ENCODE measurements at places on chromosomes 7 and 10.

DNA sequence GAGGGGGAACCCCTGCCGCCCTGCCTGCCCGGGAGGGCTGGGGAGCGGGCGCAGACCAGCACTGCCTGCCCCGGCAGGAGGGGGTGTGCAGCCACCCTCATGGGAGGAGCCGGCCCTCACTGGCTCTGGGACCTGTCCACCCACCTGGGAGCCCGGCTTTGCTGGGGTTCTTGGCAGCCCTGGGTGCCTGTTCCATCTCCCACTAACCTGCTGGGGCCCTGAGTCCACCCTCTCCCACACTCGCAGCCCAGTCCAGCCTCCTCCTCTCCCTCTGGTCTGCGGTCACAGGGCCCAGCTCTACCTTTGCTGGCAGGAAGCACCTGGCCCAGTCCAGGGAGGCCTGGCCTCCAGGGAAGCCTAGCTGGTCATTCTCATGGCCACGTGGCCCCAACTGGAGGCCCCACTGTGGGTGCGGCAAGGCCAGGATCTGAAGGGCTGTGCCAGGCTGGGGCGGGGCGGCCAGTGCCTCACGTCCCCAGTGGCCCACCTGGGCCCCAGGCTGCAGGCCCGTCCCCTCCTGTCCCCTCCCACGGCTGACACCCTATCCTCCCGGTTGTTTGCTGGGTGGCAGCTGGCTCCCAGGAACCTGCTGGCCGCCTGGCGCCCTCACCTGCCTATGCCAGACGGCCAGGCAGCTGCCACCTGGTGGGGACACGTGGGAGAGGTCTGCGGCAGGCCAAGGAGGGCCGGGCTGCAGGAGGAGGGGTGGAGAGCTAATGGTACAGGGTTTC, at the start of gene TMEM184A:
TMEM184A (minus strand) TSS at position 393 of the 731 bp plus-strand sequence. CDS start 721 bp downstream, outside the sequence.
- DNase-seq, result peak; percentile 77

GRCh38 chr10:11379771-11380170, 231.7 kb downstream of the USP6NL start:
- DNase-seq, result no peak

GRCh38 chr10:133378251-133379096, 588 bp upstream of the PAOX start:
- peak; percentile 52 for DNase-seq

- peak; percentile 56 for DNase-seq
Observed at GRCh38 chr10:63206997-63207811, 74.1 kb downstream of the NRBF2 start.

GRCh38 chr7:115914951-115915350, 115.6 kb downstream of the TFEC start:
- DNase-seq, result no peak

DNA sequence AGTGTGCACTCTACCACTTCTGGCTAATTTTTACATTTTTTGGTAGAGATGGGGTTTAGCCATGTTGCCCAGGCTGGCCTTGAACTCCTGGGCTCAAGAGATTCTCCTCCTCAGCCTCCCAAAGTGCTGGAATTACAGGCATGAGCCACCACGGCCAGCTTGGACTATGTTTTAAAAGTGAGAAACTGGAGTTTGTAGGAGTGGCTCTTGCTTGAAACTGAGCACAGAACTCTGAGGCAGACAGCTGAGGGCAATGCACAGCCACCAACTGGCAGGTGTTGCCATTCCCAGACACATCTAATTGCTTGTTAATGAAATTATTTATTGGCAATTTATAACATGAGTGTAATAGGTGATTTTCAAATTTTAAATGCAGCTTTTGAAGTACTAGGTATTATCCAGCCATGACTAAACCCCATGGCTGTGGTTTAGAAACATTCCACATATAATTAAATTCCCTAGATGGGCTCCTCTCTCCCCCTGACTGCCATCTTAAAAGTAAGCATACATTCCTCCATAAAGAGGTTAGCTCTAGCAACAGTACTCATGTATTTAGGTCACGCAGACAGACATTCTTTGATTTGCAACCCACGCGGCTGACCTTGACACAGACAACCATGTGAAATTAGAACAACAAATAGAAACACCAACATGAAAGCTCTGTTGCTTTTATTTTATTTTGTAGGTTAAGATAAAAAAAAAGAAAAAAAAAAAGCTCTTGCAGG, 19.8 kb downstream of the PANK1 start:
- no peak for DNase-seq

DNA sequence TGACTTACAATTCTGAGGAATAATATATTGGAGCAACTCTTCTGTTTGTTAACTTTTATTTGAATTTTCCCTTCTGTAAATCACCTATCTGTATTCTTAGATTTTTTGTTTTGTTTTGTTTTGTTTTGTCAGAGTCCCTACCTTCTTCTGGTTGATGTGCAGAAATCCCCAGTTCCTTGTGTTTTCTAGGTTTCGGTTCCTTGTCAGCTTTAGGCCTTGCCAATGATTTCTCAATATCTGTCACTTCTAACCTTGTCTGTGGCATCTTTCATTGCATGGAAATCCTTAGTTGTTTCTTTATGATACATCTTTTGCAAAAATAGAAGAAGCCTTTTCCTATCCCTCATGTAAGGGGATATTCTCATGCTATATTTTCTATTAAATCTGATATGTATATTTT, 21.7 kb upstream of the ST8SIA6 start:
- DNase-seq, result no peak

DNA sequence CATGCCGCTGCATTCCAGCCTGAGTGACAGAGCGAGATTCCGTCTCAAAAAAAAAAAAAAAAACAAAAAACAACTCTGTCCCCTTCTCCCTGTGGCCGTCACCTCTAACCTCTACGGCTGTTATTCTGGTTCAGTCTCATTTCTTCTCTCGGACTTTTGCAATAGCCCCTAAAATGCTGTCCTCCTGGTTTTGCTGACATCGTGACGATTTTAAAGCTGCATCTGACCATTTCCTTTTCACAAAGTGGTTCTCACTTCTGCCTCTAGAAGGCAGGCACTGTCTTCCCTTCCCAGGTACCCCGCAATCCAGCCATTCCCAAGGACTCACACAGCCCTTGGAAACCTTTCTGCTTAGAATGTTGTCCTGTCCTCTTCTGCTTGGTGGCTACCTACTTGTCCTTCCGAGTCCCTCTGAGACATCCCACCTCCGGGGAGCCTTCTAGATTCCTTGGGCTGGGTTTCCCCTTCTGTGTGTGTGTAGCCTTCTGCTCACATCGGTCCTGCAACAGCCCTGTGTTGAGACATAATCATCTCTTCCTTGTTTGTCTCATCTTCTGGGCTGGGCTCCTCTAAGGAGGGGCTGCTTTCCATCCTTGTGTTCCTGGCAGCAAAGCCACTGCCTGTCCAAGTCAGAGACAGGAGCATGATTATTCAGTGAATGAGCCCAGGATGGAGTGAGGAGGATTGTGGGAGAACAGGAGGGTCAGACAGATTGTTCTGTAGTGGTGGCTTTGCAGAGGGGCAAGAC, 83.1 kb downstream of the GRK5 start:
- no peak for DNase-seq

GRCh38 chr7:77327067-77327931, 88.8 kb downstream of the GSAP start:
- DNase-seq, result no peak

- DNase-seq, result no peak
Observed at GRCh38 chr7:2490181-2490651, 14.0 kb upstream of the GRIFIN start.

- no peak for DNase-seq
Observed at GRCh38 chr7:132066761-132067171, 509.5 kb downstream of the PLXNA4 start.

GRCh38 chr7:26006426-26006825, 145.6 kb upstream of the NFE2L3 start:
- DNase-seq, result no peak

DNA sequence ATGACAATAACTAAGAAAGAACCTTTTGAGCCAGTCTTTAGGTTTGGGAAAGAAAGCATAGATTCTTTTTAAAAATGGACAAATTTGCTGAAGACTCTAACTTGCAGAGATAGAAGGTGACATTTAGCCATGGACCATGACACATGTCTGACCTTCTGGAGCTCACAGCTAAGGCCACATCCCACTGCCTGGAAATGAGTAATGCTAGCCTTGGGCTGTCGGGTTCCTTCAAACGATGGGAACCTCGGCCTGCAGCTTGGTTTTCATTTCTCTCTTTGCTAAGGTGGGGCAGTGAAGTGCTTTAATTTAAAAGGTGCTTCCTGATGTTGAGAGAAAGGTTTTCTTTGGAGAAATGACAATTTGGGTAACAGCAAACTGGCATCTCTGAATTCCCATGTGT, 223.2 kb downstream of the FANK1 start:
- DNase-seq, result no peak

GRCh38 chr7:28955356-28955717, 2.8 kb downstream of the TRIL start:
- DNase-seq, result no peak

- DNase-seq, result no peak
Observed at GRCh38 chr10:52864201-52865106, 91.9 kb upstream of the MBL2 start.

GRCh38 chr7:80563561-80564327, 51.9 kb upstream of the GNAT3 start:
- DNase-seq, result no peak

DNA sequence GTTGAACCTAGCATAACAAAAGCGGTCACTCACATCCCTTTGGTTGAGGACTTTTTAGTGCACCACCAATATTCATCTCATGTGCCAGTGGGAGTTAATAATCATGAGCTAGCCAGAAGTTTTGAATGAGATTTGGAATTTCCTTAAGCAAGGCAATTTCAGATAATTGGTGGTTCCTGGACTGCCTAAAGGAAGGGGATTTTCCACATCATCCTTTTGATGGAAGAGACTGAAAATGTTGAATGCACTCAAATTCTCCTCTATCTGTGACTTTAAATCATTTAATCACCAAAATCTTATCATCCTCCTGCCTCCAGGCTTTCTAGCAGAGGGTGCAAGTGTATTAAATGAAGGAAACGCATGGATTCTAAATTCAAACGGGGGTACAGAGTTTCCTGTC, 260.7 kb downstream of the CCDC3 start:
- DNase-seq, result no peak

DNA sequence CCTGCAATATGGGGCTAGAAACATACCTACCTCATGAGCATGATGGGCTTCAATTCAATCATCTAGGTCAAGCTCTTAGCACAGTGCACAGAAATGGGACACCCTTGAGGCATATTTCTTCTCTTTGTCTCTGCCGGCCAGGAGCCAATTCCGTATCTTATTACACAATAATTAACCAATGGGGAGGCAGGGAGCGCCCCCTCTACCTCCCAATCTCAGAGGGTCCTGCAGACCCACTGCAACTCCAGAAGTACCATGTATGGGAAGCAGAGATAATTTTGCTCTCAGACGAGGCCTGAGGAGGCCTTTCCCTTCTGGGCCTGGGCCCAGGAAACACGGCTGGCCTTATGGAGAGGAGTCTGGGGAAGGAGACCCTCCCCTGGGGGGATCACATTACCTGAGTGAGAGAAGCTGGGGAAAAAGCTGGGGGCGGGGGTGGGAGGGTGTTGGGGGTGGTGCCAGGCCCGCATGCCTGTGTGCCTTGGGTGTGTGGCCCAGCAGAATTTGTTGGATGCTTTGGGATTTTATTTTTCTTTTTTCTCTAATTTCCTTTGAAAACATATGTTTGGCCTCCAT, 155.5 kb downstream of the UBE2H start:
- DNase-seq, result no peak

DNA sequence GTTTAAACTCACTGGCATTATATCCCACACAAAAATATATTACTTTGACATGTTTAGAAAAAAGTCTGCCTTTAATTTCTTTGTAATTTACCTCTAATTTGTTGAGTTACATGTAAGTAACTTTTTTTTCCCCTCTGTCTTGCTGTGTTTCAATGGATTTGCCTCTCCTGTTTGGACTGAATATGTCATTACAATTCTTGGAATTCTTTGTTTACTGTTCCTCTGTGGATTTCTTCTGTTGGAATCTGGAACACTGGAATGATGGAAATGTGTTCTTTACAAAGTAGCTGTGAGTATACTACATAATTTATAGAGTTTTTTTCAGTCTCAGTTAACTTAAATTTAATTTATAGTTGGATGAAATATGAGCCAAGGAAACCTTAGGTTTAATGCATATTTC, 30.4 kb downstream of the SEPTIN7 start:
- no peak for DNase-seq

- DNase-seq, result peak; percentile 10
Observed at GRCh38 chr7:22723181-22723601, 3.8 kb upstream of the IL6 start.

Data from Karpas-422 (cell line).